ENCODE measurements at places on chromosomes 5 and 9. TPM values are rescaled to one million over a fixed set of nuclear protein-coding genes. Genes with fewer than 3 reads are reported as not detected.

PCDHGA5 gene
- polyA plus RNA-seq, result 1.4 TPM

CATSPER3 gene
- 0.63 TPM for polyA plus RNA-seq

AHRR gene
- 0.13 TPM for polyA plus RNA-seq

DIPK1B gene
- 1.1 TPM for polyA plus RNA-seq

FAM114A2 gene
- polyA plus RNA-seq, result 11.3 TPM

KIAA0825 gene
- not detected for polyA plus RNA-seq

PFN3 gene
- not detected for polyA plus RNA-seq

RNF20 gene
- 24.0 TPM for polyA plus RNA-seq

ADGRD2 gene
- polyA plus RNA-seq, result not detected
